ENCODE measurements at places on chromosomes 13 and 19. TPM values are rescaled to one million over a fixed set of nuclear protein-coding genes. Genes with fewer than 3 reads are reported as not detected.

The EPS8L1 gene
- total RNA-seq: 6.8 TPM

The PSG11 gene
- total RNA-seq: not detected

The FUT2 gene
- total RNA-seq: not detected

- no peak for DNase-seq
Measured at GRCh38 chr13:99830931-99831330, 140.6 kb downstream of the ZIC5 start.

Data from chondrocyte (in vitro differentiated cells).